ENCODE measurements at places on chromosomes 4 and X.
A peak's percentile ranks its signal among the peaks of the same experiment; 100 is the strongest.

DNA sequence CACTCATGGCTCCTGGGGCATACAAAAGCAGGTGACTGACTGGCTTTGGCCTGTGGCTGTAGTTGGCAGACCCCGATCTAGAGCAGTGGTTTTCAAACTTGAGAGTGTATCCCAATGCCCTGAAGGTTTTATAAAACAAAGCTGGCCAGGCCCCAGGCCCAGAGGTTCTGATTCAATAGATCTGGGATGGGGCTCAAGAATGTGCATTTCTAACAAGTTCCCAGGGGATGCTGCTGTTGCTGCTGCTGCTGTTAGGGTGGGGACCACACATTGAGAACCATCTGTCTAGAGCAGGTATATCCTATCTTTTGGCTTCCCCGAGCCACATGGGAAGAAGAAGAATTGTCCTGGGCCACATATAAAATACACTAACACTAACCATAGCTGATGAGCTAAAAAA lies 7.3 kb downstream of the AIFM1 start:
- DNase-seq, result no peak

DNA sequence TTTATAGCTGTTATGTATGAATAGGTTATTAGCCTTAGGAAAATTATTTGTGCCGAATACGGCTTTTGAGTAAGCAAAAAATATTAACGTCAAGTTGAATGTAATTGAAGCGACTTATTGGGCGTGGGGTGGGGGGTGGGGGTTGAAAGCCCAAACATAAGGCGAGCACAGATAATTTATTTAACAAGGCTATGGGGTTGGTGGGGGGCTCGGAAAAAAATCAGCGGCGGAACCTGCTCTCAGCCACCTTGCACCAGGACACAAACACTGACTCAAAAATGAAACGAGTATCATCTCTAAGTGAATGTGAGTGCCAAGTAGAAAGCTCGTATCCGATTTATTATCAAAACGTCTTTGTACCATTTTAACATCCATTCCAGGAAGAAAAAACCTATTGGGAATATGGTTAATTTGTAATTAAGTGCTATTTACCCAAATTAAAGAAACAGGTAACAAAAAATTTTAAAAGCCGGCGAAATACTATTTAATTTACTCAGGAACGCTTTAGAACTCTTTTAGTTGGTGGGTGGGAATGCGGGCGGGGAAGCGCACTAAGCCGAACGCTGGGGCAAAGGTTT lies 902 bp upstream of the LARP1B start:
- DNase-seq, result no peak

DNA sequence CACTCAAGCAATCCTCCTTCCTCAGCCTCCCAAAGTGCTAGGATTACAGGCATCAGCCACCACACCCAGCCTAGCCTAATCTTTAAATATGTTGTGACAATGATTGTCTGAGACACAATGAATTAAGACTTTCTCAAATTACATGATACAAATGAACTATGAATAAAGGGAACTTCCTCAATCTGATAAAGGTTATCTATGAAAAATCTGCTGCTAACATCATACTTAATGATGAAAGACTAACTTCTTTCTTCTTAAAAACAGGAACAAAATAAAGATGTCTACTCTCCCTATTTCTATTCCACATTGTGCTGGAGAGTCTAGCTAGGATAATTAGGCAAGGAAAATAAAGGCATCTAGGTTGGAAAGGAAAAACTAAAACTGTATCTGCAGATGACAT lies 60.0 kb downstream of the PDHA1 start:
- no peak for DNase-seq

GRCh38 chr4:79273915-79274314 lies 51.9 kb downstream of the NAA11 start:
- DNase-seq, result no peak

DNA sequence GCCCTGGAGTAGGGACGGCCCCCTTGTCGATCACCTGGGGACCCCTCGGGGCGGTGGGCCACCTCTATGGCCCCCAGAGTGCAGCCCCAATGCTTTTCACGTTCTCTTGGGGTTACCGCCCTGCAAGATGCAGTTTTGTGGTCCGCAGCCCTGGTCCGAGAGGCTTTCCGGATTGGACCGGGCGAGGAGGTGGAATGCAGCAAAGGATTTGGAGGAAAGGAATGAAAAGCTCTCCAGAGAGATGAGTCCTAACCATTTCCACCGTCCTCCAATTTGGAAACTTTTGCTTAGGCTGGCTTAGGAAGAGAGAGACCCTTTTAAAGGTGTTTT lies 601 bp downstream of the SLC25A43 start:
- peak; percentile 16 for DNase-seq

GRCh38 chr4:185101354-185101890 lies 41.6 kb upstream of the SLC25A4 start:
- no peak for DNase-seq

- no peak for DNase-seq
Observed at GRCh38 chr4:131764730-131765129, 1384.4 kb upstream of the PCDH10 start.

DNA sequence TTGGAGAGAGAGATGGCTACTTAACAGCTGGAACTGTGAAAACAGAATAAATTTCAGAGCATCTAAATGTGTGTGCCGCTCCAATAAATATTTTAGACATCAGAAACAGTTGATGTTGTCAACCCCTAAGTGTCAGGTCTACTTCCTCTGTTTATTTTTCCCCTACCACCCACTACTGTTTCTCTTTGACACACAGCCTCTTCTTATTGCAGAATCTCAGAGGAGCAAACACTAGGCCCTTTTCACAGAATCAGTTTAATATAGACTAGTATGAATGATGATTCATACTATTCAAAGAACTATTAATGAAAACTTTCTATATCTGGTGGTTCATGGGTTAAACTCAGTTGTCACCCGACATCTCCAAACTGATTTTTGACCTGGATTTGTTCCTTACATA lies 33.9 kb downstream of the NAA11 start:
- no peak for DNase-seq

- no peak for DNase-seq
Observed at GRCh38 chr4:108097990-108098553, 70.7 kb downstream of the LEF1 start.

GRCh38 chrX:46812445-46812844 lies 24.4 kb upstream of the RP2 start:
- peak; percentile 52 for DNase-seq

- DNase-seq, result no peak
Observed at GRCh38 chr4:115489279-115489678, 375.9 kb upstream of the NDST4 start.

GRCh38 chr4:183984566-183984965 lies 79.5 kb downstream of the STOX2 start:
- no peak for DNase-seq

DNA sequence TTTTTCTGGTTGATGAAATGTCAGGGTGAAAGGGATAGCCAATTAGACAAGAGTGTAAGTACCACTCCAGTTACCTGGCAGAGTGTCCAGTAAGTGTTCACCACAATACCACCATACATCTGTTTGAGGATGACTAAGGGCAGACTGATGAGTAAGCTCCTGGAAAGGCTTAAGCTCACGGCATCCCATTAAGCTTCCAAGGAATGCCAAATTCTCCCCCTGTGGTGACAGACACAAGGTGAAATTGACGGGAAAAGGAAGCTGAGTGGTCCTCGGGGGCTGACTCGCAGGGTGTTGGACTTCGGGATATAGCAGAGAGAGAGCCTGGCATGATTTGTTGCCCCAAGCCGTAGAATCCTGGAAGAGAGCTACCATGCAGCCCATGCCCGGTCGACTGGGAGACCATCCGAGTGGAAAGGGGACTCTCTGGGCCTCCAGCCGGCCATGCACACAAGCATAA lies 7.6 kb upstream of the BST1 start:
- peak; percentile 99 for DNase-seq

GRCh38 chrX:40855411-40855810 lies 120.1 kb upstream of the MED14 start:
- DNase-seq, result no peak

GRCh38 chrX:114006664-114007063 lies 577.2 kb upstream of the HTR2C start:
- DNase-seq, result no peak

DNA sequence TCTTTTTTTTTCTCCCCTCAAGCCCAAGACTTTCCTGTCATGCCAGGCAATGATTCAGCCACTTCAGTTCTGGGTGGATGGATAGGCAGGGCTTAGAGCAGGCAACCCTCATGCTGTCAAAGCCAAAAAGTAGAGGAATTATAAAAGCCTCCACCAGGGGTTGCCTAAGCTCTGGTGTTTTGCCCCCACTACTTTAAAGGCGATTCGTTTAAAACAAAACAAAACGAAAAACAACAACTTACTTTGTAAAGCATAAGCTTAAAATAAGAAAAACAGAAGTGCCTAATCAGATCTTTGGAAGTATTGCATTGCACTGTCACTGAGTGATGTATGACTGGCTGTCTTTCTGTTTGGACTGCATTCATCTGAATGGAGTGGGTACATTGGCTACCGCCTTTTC lies 5.3 kb upstream of the IDS start:
- DNase-seq, result peak; percentile 46

- no peak for DNase-seq
Observed at GRCh38 chrX:41722214-41722613, 1.8 kb upstream of the GPR82 start.

GRCh38 chr4:41216294-41217019 lies 2.1 kb upstream of the APBB2 start:
- DNase-seq, result peak; percentile 91

DNA sequence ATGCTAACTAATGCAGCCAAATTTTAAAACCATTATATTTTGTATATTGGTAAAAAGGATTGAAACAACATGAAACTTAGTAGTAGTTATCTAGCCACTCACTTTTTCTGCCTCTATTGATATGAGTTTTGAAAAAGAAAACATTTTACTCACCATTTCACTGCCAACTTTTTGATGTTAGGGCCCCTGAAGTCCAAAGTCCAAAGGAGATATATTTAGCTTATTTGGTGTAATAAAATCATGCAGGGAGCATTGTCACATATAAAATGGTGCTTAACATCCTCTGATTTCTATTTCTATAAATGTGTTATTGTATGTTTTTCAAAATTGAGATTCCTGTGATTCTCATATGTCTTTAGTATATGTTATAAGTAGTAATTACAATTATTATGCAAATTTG lies 24.5 kb upstream of the CXCL3 start:
- no peak for DNase-seq

DNA sequence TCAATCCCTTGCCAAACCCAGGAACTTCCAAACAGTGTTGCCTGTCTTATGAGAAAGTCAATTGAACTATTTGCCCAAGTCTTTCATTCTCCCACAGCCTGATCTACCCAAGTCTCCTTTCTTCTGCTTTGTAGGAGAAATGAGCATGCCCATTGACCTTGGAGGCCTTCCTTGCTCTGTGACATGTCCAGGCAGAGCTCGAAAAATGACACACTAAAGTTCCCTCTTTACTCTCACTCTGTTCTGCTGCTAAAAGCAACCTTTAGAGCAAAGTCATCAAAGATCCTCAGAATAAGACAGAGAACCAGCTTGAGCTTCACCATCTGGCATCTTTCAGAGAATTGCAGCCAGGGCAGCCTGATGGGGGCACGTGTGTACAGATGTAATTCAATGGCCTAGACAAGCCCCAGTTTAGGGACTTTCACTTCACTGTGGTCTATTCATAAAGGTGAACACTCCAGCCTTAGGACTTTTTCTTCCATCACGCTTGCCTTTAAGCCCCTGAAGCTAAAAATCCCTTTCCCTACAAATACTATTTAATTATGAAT lies 136.4 kb downstream of the AMELX start:
- no peak for DNase-seq

GRCh38 chr4:41360921-41361793 lies 104.4 kb downstream of the UCHL1 start:
- DNase-seq, result peak; percentile 64

- DNase-seq, result no peak
Observed at GRCh38 chr4:3108211-3108610, 33.7 kb downstream of the HTT start.

- no peak for DNase-seq
Observed at GRCh38 chr4:125489952-125490690, 175.4 kb downstream of the FAT4 start.

GRCh38 chr4:159358226-159358625 lies 255.3 kb downstream of the RAPGEF2 start:
- DNase-seq, result peak; percentile 45

DNA sequence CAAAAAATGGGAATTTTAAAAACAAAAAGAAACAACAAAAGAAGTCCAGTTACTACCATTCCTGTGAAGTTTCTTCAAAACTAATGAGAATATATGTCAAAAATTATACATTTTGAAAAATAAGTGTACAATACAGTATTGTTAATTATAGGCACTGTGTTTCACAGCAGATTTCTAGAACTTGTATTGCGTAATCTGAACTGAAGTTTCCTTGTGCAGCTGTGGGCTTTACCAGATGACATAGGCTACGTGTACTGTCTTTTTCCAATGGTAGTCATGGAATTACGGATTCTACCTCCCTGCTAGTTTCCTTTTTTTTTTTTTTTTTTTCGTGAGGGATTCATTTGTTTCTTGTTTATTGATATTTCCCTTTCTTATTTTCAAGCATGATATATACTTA lies 113.8 kb upstream of the GABRA2 start:
- no peak for DNase-seq

DNA sequence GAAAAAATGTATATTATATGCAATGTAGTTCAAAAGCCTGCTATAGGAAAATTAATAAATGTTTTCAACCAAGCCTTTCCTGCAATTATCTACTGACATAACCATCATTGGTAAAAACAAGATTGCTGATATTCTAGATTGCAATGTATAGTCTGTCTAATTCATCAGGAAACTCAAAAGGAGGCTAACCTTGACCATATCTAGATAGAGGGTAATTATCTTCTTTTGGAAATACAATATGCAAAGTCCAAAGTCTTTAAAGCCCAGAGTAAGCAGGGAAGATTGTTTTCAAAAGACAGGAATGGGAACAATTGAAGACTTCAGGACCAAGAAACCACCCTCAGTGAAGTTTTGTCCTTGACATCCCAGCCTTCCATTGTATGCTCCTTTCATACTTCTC lies 123.1 kb upstream of the GLRA2 start:
- no peak for DNase-seq

DNA sequence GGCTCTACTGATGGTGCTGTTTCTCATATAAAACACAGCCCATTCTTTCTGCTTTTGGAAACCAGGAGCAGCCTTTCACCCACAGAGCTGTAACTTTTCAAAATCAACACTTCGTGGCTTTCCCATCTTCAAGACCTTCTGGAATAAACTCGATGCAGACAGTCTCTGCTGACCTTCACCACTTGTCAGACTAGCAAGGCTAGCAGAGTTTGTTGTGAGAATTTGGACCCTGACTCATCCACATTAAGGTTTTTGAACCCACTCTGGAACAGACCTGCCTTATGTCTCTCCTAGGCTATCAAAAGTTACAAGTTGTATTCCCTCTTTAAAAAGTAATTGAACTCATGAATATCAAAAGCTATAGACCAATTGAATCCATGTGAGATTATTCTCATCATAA lies 88.6 kb downstream of the MAML3 start:
- no peak for DNase-seq

DNA sequence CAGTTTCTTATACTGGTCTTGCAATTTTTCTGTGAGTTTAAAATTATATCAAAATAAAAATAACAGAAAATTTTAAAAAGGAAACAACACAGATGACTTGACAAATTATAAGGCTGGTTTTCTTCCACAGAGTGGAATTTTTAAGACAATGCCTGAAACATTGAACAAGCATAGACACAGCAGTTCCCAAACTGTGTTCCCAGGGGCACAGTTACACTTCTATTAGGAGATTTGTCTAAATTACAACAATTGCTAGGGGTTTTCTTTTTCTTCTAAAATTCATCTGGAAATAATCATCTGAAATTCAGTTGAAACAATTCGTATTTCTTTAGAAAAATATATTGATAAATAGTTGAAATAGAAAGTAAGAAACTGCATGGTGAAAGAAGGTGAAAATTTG lies 26.2 kb downstream of the PDE5A start:
- DNase-seq, result no peak
